ENCODE measurements at places on chromosomes 7 and 10.

DNA sequence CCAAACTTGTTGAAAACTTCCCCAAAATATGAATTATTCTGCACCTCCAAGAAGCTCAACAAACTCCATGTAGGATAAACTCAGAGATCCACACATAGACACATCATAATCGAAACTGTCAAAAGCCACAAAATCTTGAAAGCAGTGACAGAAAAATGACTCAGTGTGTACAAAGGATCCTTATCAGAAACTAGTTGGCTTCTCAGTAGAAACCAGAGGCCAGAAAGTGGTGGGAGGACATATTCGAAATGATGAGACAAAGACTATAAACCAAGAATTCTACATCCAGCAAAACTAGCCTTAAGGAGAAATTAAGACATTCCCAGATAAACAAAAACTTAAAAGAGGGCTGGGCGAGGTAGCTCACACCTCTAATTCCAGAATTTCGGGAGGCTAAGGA lies 38.5 kb downstream of the MCMBP start:
- no peak for DNase-seq

DNA sequence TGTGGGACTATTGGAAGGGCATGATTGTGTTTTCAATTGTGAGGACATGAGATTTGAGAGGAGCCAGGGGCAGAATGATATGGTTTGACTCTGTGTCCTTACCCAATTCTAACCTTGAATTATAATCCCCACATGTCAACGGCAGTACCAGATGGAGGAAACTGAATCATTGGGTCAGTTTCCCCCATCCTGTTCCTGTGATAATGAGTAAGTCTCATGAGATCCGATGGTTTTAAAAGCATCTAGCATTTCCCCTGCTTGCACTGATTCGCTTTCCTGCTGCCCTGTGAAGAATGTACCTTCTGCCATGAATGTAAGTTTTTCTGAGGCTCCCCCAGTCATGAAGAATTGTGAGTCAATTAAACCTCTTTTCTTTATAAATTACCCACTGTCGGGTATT lies 1367.1 kb downstream of the XPNPEP1 start:
- DNase-seq, result peak; percentile 21

GRCh38 chr10:111348076-111348475 lies 271.2 kb downstream of the ADRA2A start:
- DNase-seq, result no peak

- peak; percentile 59 for DNase-seq
Observed at GRCh38 chr10:124138195-124138882, 44.9 kb upstream of the CHST15 start.

DNA sequence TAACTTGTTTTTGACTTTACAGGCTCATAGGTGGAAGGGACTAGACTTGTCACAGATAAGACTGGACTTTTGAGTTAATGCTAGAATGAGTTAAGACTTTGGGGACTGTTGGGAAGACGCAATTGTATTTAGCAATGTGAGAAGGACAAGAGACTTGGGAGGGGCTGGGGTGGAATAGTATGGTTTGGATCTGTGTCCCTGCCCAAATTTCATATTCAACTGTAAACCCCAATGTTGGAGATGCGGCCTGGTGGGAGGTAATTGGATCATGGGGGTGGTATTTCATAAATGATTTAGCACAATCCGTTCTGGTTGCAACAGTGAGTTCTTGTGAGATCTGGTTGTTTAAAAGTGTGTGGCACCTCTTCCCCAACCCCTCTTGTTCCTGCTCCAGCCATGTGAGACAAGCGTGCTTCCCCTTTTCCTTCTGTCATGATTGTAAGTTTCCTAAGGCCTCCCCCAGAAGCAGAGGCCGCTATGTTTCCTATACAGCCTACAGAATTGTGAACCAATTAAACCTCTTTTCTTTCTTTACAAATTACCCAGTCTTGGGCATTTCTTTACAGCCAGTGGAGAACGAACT lies 22.6 kb downstream of the RNF216 start:
- no peak for DNase-seq

- no peak for DNase-seq
Observed at GRCh38 chr10:114118514-114118913, 55.5 kb downstream of the CCDC186 start.

DNA sequence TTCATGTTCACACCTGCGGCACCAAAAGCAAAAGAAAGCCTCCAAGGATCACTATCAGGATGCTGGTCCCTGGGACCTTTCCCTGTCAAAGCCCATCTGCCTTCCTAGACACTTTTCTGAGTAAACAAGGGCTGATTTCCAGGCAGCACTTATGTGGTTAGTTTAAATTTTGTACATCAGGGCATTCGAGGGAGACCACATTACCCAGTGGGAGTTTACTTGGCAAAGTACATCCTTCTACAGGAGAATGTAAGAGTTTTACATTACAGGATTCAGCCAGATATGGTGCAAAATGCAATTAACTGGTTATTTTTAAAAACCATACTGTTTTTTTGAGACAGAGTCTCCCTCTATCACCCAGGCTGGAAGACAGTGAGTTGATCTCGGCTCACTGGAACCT lies 132.1 kb downstream of the CSTF2T start:
- DNase-seq, result peak; percentile 21

Measured in adipocyte (in vitro differentiated cells).